ENCODE measurements at places on chromosomes 5 and 9.

DNA sequence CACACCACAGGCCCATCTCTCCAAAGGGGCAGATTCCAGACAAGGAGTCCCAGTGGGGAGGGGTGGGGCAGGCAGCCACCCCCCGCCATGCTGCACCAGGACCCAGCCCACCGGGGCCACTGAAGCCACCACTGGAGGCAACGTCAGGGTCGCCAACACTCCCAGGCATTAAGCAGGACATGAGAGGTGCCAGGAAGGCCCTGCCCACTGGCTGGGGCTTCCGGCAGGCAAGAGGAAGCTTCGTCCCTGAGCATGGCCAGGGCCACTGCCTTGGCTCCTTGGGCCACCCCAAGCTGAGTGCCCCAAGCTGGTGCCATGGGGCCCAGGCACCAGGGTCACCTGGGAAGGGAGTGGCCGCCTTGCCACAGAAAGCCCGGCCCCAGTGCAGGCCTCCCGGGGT, 17.5 kb downstream of the KCNT1 start:
- DNase-seq = no peak

GRCh38 chr9:89657765-89658164, 53.0 kb downstream of the GADD45G start:
- no peak for DNase-seq

- no peak for DNase-seq
These were observed 124.6 kb downstream of the ACER2 start for GRCh38 chr9:19533373-19533772.

- DNase-seq = no peak
These were observed 12.5 kb downstream of the NINJ1 start for GRCh38 chr9:93121316-93122241.

DNA sequence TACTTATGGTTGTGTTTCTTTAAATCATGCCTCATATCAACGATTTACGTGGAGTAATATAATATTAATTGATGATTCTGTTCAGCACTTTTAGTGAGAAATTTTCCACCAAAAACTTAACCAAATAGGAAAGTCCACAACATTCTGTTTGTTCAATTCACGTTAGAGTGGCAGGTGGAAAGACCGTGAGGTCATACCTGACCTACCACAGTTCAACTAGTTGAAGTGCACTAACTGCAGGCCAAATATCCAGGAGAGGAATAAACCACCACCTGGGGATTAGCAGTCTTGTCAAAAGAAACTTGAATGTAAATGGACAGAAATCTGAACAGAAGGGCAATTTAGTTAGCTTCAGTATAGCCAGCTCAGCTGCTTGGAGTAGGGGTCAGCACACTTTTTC, 577.7 kb downstream of the KIF4B start:
- DNase-seq = no peak

DNA sequence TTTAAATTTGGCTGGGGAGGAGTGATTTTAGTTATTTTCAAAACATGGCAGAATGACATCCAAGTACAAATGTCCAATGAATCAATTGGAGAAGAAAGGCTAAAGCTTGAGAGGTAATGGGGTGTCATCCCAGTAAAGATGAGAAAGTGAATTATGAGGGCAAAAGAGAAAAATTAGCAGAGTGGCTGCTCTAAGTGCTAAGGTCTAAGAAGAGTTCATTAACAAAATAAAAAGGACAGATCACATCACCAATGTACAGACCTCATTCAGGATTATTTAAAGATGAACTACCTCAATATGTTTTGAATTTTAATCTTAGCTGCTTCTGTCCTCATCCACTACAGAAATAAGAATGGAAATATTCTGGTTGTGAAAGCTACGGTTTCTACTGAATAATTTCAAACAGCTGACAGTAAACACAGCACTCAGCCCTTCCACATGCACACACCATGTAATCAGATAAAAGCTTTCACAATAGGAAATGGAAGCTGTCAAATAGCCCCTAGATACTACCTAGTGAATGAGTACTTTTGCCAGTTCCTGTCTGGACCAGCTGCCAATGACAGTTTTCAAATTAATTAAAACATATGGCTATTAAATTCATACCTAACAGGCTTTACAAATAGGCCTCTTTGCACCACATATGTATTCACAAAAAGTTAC, 171.5 kb downstream of the SSBP2 start:
- DNase-seq = no peak

- DNase-seq = no peak
These were observed 111.7 kb downstream of the ESM1 start for GRCh38 chr5:54873691-54874090.

- no peak for DNase-seq
These were observed 142.3 kb upstream of the FSTL4 start for GRCh38 chr5:133754575-133755169.

- DNase-seq = no peak
These were observed 23.4 kb downstream of the SRD5A1 start for GRCh38 chr5:6656680-6657079.

DNA sequence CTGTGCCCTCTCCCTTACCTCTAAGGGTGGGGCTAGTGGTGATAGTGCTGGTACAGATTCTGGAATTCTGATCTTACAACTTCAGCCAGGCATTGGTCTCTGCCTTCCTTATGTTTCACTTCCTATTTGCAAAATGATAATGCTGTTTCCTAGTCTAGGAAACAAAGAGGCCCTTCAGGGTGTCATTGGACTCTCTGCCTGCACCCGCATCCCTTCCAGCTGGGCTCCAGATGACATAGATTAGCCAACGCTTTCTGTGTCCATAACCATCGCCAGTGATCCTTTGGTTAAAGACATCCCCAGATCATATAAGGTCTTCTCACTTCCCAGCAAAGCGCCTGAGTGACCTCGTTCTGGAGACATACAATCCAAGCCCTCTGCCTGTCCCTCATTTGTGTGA, 180.7 kb downstream of the ERCC6L2 start:
- DNase-seq = no peak

- DNase-seq = no peak
These were observed 56.7 kb upstream of the RETREG1 start for GRCh38 chr5:16673241-16674201.

DNA sequence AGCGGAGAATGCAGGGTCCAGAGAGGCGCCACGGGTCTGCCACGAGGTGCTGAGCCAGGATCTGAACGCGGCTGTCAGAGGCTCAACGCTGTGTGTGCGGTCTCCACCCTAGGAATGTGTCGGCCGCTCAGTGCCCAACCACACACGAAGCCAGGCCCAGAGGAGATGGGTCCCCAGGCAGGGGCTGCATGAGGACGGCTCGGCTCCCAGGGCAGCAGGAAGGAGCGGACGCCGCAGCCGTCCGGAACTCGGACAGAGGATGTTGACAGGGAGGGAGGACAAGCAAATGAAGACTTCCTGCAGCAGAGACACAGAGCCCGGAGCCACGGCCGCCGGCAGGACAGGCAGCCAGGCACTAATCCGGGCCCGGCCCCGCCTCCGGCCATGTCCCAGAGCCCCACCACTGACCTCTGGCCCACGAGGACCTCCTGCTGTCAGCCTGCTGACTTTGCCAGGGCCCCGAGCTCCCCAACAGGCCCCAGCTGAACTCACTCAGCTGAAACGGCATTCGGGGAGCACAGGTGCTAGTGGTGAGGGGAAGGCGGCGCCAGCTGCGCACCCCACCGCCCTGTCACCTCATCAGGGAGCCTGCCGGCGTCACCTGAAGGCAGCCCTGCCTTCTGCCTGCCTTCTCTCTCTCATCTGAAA, 12.7 kb downstream of the VAV2 start:
- no peak for DNase-seq

- DNase-seq = no peak
These were observed 242.9 kb upstream of the IRX1 start for GRCh38 chr5:3352711-3353110.

DNA sequence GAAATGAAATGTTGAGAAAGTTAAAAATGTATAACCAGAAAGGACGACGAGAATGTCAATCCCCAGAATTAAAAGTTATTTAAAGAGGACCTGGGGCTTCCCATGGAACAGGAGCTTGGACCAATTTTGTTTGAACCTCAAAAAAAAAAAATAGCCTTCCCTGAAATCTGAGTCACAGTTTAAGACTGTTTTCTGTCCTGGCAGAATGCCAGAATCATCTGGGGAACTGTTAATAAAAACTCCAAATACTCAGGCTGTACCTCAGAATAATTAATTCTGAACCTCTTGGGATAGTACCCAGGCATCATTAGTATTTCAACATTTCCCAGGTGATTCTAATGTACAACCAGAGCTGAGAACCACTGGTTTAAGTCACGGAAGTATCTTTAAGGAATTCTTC, 102.2 kb upstream of the SLCO6A1 start:
- no peak for DNase-seq

DNA sequence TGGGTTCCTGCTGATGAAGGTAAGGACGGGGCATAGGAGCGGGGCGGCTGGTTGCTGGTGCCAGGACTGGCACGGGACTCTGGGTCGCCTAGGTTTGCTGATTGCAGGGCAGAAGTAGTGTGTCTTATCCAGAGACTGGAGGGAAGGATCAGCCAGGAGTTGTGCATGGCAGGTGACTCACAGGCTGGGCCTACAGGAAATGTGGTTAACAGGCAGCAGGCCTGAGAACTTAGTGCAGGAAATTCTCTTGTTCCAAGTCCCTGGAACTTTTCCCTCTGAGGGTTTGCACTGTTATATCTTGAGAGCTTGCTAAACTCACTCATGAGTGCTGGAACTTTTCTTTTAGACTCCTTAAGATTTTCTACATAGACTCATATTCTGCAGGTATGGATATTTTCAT, 95.1 kb downstream of the ANXA2R start:
- DNase-seq = peak; percentile 90

DNA sequence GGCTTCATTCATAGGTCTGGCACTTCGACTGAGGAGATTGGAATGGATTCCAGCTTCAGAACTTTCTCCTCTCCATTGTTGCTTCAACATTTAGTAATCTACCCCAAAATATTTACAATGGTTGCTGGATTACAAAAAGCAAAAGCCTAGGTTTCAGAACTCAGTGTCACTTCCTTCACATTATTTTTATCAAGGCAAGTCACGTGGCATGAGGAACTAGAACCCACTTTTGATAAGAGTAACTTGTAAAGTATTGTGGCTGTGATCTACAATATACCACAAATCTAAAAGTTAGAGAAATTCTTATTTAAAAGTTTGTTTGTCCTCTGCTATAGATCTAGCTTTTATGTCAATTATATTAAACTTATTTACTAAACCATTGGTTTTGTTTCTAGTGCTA, 39.7 kb upstream of the ANKDD1B start:
- no peak for DNase-seq

DNA sequence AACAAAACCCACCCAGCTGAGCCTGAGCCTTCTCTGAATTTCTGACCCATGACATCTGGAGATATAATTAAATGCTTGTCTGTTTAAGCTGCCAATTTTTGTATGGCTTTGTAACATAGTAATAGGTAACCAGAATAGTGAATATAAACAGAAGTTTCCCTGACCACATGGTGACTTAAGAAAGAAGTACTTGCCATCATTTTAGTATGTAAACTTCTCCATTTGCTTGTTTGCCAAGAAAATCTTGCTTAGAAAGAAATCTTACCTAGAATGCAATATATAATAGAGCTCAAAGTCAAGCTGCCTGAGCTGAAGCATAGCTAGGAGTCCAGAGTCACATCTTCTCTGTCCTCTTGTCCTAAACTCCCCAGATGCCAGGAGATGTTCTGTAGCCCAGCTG, 117.0 kb downstream of the PCSK1 start:
- DNase-seq = no peak

- DNase-seq = no peak
These were observed 52.8 kb upstream of the RPL26L1 start for GRCh38 chr5:172906436-172906835.

DNA sequence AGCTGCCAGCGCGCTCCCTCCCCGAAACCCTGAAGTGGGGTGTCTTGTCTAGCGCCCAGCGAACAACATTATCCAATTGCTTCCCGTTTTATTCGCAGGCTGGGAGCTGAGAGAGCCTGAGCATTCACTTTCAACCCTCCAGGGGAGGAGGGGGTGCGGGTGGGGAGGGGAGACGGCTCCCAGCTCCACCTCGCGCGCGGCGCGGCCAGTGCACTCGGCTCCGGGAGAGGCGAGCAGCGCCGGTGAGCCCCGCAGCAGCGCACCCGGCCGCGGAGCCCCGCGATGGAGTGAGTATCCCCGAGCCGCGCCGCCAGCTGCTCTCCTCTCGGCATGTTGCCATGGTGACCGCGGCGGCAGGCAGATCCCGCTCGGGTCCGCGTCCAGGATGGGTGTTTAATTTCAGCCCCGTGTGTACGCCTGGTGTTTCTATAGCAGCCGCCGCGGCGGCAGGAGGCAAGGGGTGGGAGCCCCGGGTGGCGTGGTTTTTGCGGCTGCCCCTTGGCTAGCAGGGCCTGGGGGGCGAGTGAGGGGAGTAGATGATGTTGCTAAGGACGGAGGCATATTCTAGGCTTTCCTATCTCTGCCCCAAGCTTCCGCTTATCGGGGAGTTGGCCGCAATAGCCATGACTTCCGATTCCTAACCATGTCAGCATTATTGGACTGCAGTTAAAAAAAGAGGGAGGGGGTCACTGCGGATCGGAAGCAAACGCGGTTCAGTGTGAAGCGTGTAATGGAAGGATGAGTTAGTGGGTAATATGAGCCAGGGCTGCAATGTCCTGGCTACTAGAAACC, 139.2 kb upstream of the PALM2AKAP2 start:
- no peak for DNase-seq

- no peak for DNase-seq
These were observed 177.0 kb upstream of the MVB12B start for GRCh38 chr9:126149661-126150060.

DNA sequence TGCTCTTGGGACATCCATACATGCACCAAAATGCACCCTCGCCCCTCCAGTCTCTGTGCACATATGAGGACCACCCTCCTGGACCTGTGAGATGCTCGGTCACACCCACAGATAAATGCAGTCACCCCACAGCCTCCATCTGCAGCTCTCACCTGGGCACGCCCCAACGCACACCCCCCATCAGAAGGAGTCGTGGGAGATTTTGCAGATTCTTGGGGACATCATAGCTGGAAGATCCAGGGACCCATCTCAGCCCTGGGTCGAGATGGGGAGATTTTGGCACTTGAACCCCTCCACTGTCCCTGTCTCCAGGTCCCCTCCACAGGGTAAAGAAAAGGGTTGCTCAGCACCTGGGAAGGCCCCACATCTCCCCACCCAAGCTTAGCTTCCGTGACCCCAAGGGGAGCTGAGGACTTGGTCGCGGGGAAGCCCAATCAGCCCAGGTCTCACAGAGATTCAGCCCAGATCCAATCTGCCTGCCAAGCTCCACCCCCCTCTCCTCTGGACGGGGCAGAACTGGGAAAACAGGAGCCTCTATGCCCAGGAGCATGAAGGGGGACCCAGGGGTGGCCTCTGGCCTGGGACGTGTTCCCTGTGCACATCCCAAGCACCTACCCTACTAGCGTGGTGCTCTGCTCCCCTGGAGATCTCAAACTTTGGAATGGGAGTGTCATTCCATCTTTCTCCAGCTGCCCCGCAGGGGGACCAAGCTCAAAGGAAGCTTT, 89.2 kb upstream of the LMX1B start:
- DNase-seq = no peak

GRCh38 chr9:75108571-75108970, 20.3 kb downstream of the OSTF1 start:
- no peak for DNase-seq

GRCh38 chr9:136564379-136564988, 18.6 kb upstream of the NOTCH1 start:
- DNase-seq = no peak

- no peak for DNase-seq
These were observed 163.2 kb downstream of the HCN1 start for GRCh38 chr5:45532826-45533624.
